ENCODE measurements at places on chromosomes 1 and 21. TPM values are rescaled to one million over a fixed set of nuclear protein-coding genes. Genes with fewer than 3 reads are reported as not detected.

Gene PPFIA4
- 19.6 TPM for total RNA-seq

Gene GPBP1L1
- total RNA-seq: 100 TPM

Gene KCNK1
- total RNA-seq: 0.20 TPM

Gene KISS1
- not detected for total RNA-seq

Gene SYDE2
- total RNA-seq: not detected

Gene TTC24
- 2.2 TPM for total RNA-seq

Gene PAQR6
- total RNA-seq: 9.5 TPM

Gene ATF6
- 25.5 TPM for total RNA-seq

Gene ADCY10
- 0.48 TPM for total RNA-seq

Gene CRYBG2
- total RNA-seq: 0.95 TPM

Gene DIRAS3
- total RNA-seq: not detected

Gene OR2T12
- total RNA-seq: not detected

Gene LRRC53
- total RNA-seq: not detected

Gene CASQ2
- not detected for total RNA-seq

Gene CAMTA1
- 36.5 TPM for total RNA-seq

Gene AZIN2
- 4.4 TPM for total RNA-seq

Gene TNFRSF18
- 295 TPM for total RNA-seq

Gene PLA2G2C
- 0.17 TPM for total RNA-seq

Gene DPM3
- 31.1 TPM for total RNA-seq

Gene NDUFS2
- total RNA-seq: 86.2 TPM

Gene REN
- total RNA-seq: not detected

Gene CELA2A
- total RNA-seq: not detected

Gene C1orf94
- not detected for total RNA-seq

Gene DMRTA2
- 3.6 TPM for total RNA-seq

Gene BECN2
- total RNA-seq: not detected

Gene CD34
- total RNA-seq: not detected

Gene PLEKHN1
- 1.4 TPM for total RNA-seq

Gene KLHL17
- 19.0 TPM for total RNA-seq

Gene DDAH1
- total RNA-seq: not detected

Gene PTPN22
- total RNA-seq: 24.6 TPM

Gene RBP7
- not detected for total RNA-seq

Gene MPZ
- 6.6 TPM for total RNA-seq

Gene MAN1C1
- 0.88 TPM for total RNA-seq

All from natural killer cell treated with Interleukin-12 subunit alpha and Interleukin-12 subunit beta and Interleukin-15 and Interleukin-18, amount 100 ng/mL, for 72 hours (primary cell).